GM12878 (cell line): ENCODE measurements at places on chromosomes 12 and 14. TPM values are rescaled to one million over a fixed set of nuclear protein-coding genes. Genes with fewer than 3 reads are reported as not detected.

PTPRB gene
- total RNA-seq, result 0.10 and 0.37 TPM in 2 replicates

APOLD1 gene
- total RNA-seq, result 5.0 and 5.3 TPM in 2 replicates

GRCh38 chr12:53424626-53425514, 1.2 kb downstream of the AMHR2 start:
- no peak for DNase-seq

GRCh38 chr14:72549854-72550253, 344.0 kb downstream of the DPF3 start:
- no peak for DNase-seq

ZFHX2 gene
- 1.8 and 2.2 TPM in 2 replicates for total RNA-seq

RNF212B gene
- not detected in 2 replicates for total RNA-seq

- no peak for DNase-seq
Observed at GRCh38 chr12:118098401-118098800, 5.4 kb downstream of the VSIG10 start.

DNA sequence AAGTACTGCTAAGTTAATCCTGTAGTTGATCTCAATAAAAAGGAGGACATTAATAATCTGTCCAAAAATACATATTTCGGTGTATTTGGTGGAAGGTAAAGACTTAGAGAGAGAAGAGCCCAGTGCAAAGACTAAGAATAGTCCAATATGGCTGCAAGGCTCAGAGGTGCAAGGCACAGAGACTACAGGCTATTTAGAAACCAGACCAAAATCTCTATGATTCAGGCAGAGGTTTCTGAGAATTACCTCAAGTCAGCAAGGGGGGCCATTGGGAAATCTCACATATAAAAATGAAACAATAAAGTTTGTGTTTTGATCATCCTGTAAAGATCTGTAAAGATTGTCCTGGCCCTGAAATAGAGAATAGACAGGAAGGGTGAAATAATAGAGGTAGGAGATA, 1173.0 kb downstream of the VRK1 start:
- DNase-seq, result no peak

GLIPR1L1 gene
- total RNA-seq, result not detected in 2 replicates

REP15 gene
- not detected in 2 replicates for total RNA-seq

GRCh38 chr12:55727643-55728185, 1.1 kb downstream of the CD63 start:
- no peak for DNase-seq

GRCh38 chr14:34614638-34615037, 15.3 kb downstream of the SNX6 start:
- DNase-seq, result no peak

CARMIL3 gene
- total RNA-seq, result 0.26 and 0.72 TPM in 2 replicates

DNA sequence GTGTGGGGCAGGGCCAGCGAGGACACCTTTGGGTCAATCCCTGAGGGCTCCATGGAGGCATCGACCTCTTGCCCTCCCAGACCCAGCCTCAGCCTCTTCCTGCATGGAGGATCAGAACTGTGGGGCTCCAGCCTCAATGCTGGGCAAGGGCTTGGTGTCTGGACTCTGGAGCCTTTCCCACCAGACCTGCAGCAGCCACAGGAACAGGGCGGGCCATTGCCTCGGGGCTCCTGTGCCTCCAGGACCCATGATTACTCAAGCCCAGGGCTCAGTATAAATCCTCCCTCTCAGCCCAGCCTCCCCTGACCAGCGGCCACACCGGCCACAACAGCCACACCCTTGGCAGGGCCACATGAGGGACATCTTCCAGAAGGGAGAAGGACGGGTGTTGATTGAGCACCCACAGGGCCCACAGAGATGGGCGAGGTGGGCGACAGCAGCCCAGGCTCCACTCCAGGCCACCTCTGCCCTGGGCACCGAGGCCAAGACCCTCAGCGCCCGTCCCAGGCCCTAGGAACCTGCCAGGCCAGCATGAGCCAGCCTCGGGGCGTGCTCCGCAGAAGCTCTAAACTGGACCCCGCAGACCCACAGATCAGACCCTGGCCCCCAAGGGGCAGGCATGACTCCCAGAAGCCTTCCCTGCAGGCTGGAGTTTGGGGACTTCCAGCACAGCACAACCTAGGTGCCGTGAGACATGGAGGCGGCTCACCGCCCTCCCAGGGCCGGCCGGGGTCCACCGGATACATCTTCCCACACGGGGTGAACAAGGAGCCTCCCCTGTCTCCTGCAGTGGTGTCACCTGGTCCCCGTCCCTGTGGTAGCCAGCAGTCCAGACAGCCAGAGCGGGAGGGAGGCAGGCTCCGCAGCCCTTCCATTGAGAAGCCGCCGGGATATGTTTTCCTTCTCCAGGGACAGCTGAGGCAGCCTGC, 25.1 kb downstream of the NCOR2 start:
- no peak for DNase-seq

FOXN4 gene
- total RNA-seq, result not detected in 2 replicates

GRCh38 chr12:15839682-15840081, 42.5 kb upstream of the STRAP start:
- DNase-seq, result no peak

DNA sequence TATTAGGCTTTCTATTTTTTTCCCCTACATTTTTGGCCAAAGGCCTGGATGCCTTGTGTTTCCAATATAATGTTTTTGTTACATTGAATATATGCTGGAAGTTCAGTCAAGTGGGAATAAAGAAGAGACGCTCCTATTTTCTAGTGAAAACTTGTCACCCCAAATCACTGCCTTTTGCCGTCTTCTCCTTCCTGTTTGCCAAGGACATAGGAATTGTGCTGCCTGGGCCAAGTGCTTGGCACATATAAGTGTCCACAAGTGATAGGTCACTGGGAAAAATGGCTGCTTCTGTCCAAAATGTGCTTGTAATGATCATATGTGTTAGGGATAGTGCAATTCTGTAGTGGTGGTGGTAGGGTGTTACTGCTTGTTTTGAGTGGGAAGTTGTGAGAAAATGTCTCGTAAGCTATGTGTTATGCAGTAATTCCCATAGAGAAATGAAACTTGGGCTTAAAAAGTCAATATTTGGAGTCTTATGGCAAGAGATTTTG, 11.6 kb upstream of the KCNJ8 start:
- no peak for DNase-seq

- no peak for DNase-seq
Observed at GRCh38 chr14:61838661-61839245, 76.5 kb downstream of the SNAPC1 start.
